ENCODE measurements at places on chromosomes 4 and X.

DNA sequence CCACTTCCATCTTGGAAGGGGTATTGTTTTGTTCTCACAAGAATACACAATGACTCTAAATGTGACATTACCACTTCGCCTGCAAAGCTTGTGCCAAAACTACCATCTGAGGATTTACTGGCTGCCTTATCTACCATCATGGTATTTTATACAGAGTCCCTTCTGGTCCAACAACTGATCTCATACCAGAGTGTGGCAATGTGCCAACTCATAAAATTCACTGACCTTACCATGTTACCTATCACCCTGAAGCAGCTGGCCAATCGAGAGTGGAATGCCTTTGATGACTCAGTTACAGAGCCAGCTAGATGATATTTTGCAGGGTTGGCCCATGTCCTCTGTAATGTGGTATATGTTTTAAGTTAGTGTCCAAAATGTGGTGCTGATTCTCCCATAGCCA, 3.8 kb upstream of the SERPINA7 start:
- DNase-seq = no peak

DNA sequence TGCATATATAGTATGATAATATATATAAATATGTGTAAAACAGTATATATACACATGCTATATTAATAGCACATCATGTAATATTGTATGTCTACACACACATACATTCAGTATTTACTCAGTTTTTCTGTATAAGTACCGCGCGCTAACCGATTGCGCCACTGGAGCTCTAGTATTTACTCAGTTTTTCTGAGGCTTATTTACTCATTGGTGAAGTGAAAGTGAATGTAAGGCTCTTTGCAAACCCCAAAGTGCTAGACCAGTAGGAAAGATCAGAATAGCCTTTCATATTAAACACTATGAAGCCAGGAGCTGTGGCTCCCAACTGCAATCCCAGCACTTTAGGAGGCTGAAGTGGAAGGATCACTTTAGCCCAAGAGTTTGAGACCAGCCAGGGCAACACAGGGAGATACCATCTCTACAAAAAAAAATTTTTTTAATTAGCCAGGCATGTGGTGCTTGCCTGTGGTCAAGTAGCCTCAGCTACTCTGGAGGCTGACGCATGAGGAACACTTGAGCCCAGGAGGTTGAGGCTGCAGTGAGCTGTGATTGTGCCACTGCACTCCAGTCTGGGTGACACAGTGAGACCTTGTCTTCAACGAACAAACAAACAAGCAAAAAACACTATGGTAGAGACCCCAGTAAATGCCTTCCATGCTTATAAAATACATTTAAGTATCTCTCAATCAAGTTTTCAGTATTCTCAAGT, 125.8 kb downstream of the KIT start:
- no peak for DNase-seq

GRCh38 chrX:151346931-151347543, 50.0 kb upstream of the VMA21 start:
- no peak for DNase-seq

DNA sequence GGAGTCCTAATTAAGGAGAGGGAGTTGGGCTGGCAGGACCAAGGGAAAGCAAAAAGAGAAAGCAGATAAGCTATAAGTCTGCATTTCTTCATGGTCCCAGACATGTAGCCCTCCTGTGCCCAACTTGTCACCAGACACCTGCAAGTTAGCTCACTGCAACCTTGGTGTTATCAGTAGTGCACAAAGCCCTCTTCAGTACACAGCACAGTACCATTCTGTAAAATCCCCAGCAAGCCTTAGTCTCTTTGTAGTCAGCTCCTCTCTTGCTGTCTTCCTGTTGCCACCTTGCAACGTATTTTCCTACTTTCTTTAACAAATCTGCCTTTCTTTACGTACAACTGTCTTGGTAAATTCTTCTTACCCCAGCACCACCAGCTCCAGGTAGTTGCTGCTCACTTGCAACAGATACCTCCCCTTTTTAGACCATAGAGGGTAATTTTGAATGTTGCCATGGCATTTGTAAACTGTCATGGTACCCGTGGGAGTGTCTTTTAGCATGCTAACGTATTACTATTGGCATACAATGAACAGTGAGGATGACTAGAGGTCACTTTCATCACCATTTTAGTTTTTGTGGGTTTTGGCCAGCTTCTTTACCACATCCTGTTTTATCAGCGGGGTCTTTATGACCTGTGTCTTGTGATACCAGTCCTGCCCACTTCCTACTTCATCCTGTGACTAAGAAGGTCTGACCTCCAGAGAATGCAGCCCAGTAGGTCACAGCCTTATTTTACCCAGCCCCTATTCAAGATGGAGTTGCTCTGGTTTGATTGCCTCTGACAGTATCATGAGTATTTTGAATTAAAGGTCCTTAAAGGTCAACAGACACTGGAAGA, 28.3 kb upstream of the AP1S2 start:
- no peak for DNase-seq

GRCh38 chr4:114091546-114091945, 112.1 kb upstream of the ARSJ start:
- DNase-seq = no peak

DNA sequence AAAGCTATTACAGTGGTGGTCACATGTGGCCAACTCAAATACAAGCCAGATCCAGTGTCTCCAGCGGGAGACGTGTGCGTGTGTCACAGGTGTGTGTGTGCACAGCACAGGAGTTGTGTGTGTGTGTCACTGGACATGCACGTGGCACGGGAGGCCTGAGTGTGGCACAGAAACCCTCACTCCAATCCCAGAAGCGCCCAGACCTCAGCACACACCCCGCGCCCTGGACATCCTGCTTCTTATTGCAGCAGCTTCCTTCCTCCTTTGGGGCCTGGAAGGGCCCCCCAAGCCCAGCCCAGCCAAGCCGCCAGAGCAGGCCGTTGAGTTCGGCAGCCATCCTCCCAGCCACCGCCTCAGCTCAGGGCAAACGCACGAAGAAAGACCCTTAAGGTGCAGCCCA, 37.9 kb downstream of the ACOX3 start:
- DNase-seq = no peak

GRCh38 chr4:123832173-123833026, 435.8 kb downstream of the SPRY1 start:
- peak; percentile 98 for DNase-seq

- no peak for DNase-seq
These were observed 19.6 kb upstream of the ABRAXAS1 start for GRCh38 chr4:83504503-83504902.

- DNase-seq = no peak
These were observed 78.6 kb upstream of the FAM9A start for GRCh38 chrX:8879750-8880149.

DNA sequence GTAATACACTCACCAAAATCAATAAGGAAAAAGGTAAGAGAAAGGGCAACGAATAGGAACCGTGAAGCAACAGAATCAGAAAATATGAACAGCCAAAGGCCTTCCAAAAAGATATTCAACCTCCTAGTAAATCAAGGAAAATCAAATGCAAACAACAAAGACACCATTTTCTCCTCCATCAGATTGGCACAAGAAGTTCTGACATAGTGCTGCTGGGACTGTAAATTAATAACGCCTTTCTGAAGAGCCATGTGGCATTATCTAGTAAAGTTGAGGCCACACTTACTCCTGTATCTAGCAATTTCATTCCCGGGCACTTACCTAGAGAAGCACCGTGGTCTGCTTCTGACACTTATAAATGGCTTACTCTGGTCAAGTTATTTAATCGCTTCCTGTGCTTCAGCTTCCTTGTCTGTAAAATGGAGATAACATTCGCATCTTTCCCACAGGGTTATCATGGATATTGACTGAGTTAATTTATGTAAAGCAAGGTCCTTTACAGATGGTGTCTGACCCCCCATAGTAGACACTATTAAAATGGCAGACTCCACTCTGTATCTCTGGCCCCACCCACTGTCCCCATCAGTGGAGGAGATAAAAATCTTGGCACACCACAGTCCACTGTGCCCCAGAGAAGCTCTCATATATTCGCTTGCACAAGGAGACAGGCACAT, 20.5 kb upstream of the ENPP6 start:
- no peak for DNase-seq

GRCh38 chr4:76822303-76822702, 75.6 kb downstream of the SOWAHB start:
- DNase-seq = no peak

- DNase-seq = peak; percentile 13
These were observed 941.2 kb upstream of the TENM3 start for GRCh38 chr4:181301735-181302710.

DNA sequence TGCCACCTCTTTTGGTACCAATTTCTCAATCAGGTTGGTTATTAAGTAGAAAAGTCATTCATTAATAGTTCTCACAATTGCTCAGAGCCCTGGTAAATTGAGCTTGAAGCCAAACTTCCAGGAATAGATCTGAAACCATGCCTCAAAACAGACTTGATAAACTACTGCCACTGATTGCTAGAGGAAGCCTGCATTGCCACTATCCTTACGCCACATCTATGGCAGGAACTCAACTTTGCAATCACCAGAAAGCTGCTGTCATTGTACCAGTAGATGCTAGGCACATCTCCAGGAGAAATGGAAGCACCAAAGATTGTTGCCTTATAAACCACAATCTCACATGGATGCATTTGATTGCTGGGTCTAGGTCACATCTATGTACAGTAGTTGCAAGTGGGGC, 21.6 kb upstream of the TSPAN7 start:
- DNase-seq = no peak

GRCh38 chr4:158496030-158496741, 25.5 kb upstream of the RXFP1 start:
- peak; percentile 12 for DNase-seq

GRCh38 chrX:124256629-124257380, 75.7 kb upstream of the TEX13D start:
- DNase-seq = no peak

- DNase-seq = no peak
These were observed 484.5 kb downstream of the PDGFC start for GRCh38 chr4:156487107-156487506.

- DNase-seq = no peak
These were observed 68.9 kb upstream of the MND1 start for GRCh38 chr4:153275380-153276276.

GRCh38 chrX:40470830-40471429, 109.8 kb upstream of the ATP6AP2 start:
- no peak for DNase-seq

GRCh38 chrX:10875995-10876394, 235.1 kb upstream of the HCCS start:
- DNase-seq = no peak

DNA sequence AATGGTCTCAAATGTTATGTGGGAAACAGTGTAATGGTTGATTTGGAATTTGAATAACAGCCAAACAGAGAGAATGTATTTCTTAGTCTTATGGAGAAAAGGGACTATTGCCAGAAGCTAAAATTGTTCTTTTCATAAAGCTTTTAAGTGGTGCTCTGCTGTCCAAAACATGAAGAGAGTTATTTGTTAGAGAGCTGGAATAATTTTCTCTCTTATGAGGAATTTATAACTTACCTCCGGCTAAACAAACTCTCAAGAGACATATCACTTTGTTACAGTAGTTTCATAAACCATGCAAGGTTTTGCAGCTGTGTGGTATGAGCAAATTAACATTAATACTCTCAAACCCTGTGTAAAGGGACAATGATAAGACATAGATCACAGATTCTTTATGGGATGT, 28.6 kb downstream of the SULT1B1 start:
- DNase-seq = peak; percentile 86

GRCh38 chrX:7480721-7481120, 332.8 kb upstream of the PUDP start:
- no peak for DNase-seq

DNA sequence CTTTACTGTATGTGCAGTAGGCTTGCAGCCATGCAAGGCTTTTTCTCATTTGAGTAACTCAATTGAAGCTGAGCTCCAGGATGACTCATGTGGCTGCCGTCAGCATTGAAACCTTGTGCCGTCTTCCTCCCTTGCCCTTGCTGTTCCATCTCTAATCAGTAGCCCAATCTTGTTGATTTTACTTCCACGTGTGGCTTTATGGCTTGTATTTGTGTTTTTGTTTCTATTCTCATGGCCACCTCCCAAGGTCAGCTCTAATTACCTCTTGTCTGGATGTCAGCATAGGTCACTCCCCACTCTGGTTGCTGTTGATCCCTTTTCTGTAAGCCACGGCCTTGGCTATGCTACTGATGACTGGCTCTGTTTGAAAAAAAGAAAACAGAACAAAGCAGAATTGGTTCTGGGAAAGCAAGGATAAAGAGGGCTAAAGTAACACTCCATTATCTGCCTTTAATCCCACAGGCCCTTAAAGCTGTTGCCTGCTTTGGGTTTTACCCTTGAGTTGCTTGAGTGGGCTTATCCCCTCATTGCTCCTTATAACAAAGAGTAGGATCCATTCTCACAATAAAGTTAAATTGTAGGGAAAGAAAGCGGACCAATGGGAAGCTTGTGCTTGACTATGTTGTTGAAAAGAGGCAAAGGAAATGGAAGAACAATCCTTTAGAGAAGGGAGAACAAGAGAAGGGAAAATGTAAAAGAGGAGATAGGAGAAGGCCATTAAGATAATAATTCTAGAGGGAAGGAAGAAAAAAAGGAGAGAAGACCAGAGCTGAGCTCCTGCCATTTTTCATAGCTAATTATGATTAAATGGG, 173.9 kb upstream of the PGRMC2 start:
- no peak for DNase-seq

DNA sequence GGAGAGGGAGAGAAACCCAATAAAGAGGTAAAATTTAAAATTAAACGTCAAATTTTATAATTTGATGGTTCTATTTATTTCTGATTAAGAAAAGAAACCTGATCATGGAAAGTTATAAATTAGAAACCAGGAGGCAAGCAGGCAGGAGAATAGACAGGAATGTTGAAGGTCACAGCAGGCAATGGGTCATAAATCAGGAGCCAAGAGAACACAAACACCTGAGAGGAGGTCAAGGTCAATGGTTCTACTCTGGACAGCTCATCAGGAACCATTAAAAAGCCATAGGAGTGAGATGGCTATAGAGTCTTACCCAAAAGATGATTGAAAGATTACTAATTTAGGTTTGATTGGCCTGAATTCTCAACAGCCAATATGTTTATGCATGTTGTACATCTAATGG, 126.9 kb upstream of the HCCS start:
- DNase-seq = no peak

DNA sequence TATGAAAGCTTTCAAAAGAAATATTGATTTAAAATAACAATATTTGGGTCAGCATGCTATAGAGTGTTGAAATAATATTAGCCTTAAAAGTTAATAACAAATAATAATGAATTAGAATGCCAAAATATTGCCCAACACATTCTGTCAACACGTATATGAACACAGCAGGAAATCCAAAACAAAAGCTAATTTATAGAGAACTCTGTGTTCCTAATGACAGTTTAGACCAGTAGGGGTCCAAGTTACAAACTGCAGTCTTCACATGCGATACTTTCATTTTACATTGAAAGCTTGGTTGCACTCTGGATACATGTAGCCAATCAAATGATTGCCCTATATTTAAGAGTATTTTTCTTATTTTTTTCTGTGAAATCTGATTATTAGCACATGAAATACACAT, 274.4 kb downstream of the DCTD start:
- DNase-seq = no peak

DNA sequence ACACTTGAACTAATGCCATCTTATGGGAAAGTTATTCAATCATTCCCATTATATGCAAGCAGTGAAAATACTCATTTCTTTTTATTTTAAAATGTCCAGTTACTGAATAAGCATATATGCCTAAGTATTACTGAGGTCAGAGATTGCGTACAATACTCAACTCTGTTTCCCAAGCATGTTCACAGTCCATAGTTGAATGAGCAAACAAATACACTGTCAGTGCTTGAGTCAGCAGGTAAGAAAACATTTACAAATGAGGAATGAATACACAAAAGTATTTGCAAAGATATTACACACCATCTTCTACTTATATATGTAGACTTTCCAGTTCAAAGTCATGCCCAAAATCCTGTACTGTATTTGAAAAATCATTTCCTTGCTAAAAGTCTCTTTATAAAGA, 74.1 kb downstream of the TSPAN5 start:
- no peak for DNase-seq
